T-cell (primary cell): ENCODE measurements at places on chromosomes 6 and 20. TPM values are rescaled to one million over a fixed set of nuclear protein-coding genes. Genes with fewer than 3 reads are reported as not detected.

- DNase-seq: peak; percentile 87
These were observed 23.1 kb upstream of the UBE2J1 start for GRCh38 chr6:89375427-89376267.

GRCh38 chr6:108250240-108250866 lies 10.5 kb downstream of the SNX3 start:
- DNase-seq: no peak

GRCh38 chr6:108689272-108690161 lies 128.8 kb downstream of the FOXO3 start:
- no peak for DNase-seq

DNA sequence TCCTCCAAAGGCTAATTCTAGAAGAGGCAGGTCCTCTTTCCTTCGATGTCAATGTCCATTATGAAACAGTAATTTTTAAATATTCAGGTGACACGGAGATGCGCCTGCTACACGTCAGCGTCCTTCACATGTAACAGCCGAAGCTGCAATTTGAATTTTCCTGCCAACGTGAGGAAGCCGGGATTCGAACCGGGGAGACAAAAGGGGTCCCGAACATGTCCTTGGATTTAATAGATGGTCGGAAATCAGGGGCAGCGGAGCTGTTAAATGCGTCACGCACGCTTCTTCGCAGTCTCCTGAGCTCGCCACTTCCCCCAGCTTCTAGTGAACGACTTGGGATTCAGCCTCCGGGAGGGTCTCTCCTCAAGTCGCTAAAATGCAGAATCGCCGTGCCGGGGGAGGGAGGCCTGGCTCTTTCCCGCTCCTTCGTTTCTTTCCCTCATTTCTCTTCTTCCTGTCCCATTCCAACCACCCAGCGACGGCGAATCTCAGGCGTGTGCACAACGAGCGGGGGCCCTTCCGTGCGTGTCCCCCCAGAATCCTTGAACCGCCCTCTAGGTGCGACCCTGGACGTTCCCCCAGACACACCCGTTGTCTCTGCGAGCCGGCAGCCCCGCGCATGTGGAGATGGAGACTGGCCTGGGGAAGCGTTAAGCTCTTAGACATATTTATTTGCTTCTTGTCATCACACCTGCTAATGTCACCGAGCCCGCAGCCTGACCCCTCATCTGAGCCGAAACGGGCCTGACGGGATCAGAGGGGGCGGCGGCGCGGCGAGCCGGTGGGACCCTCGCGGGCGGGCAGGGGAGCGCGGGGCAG lies 1.3 kb upstream of the FOXC1 start:
- no peak for DNase-seq

HCRTR2 gene
- not detected for total RNA-seq

DNA sequence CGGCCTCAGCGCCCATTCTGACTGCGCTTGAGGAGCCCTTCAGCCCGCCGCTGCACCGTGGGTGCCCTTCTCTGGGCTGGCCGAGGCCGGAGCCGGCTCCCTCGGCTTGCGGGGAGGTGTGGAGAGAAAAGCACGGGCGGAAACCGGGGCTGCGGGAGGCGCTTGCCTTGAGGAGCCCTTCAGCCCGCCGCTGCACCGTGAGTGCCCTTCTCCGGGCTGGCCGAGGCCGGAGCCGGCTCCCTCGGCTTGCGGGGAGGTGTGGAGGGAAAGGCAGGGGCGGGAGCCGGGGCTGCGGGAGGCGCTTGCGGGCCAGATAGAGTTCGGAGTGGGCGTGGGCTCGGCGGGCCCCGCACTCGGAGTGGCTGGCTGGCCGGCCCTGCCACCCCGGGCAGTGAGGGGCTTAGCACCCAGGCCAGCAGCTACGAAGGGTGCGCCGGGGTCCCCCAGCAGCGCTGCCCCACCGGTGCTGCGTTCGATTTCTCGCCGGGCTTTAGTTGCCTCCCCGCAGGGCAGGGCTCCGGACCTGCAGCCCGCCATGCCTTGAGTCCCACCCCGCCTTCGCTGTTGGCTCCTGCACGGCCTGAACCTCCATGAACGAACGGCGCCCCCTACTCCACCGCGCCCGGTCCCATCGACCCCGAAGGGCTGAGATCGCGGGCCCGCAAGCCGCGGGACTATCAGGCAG lies 45.7 kb upstream of the MCUR1 start:
- no peak for DNase-seq

DNA sequence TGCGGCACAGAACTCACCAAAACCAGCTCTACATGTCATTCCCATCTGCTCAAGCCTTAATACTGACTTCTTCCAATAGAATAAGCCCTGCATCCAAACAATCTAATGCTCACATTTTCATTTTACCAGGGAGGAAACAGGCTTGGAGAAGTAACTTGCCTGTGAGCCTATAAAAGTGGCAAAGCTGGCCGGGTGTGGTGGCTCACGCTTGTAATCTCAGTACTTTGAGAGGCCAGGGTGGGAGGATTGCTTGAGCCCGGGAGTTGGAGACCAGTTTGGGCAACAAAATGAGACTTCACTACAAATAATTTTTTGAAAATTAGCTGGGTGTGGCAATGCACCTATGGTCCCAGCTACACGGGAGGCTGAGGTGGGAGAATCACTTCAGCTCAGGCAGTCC lies 133.7 kb downstream of the LY86 start:
- no peak for DNase-seq

GRCh38 chr6:154534531-154534930 lies 24.0 kb upstream of the CNKSR3 start:
- no peak for DNase-seq

DNA sequence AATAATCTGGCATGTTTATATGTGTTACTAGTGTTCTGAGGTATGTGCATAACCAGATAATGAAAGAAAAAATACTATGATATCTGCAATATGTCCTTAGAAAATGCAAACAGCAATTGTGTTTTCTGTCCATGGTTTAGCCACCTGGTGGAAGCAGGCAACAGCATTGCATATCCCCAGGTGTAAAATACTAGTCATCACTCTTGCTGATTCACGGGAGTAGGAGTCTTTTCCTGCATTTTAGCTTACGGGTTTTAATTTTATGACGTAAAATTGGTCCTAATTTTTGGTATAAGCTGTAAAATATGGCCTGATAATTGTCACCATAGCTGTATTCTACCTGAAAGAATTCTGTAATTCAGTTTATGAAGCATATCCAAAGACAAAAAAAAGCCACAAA lies 2.5 kb downstream of the RNF182 start:
- no peak for DNase-seq

DNA sequence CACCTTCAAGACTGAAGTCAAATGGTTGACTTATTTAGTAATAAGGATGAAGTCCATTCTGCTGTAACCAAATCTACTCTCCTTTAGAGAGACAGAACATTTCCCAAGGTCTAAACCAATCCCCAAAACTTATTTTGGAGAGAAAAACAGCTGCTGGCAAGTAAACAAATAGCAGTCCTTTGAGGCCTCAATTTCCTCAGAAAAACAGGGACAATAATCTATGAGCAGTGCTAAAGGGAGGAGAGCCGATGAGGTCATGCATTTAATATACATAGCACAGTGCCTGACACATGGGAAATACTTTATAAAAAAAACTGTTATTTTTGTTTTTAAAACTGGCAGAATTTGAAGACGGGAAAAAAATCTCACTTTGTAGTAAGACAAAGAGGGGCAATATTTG lies 526.0 kb downstream of the EPM2A start:
- DNase-seq: no peak

CPNE5 gene
- total RNA-seq: 0.73 TPM

GRCh38 chr20:20666359-20666758 lies 46.1 kb downstream of the RALGAPA2 start:
- DNase-seq: no peak

DNA sequence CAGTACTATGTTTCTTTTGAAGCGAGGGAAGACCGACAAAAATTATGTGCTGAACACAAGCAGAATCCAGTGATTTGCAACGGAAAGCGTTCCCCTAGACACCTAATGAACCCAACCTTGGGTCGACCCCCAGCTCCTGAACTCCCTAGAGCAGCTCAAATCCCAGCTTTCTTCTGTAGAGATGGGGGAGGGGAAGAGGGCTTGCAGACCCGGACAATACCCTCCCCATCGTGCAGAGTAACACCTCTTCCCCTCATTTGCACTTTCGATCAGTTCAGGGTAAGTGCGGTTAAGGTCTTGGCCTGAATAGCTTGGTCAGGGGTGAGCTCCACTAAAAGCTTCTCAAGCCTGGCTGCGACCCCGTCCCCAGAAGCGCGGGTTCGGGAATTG lies 404 bp downstream of the CEP162 start:
- no peak for DNase-seq

SYTL3 gene
- total RNA-seq: 16.8 TPM
